Thyroid gland (tissue), 4 donors: ENCODE measurements at places on chromosomes 5 and 9. TPM values are rescaled to one million over a fixed set of nuclear protein-coding genes. Genes with fewer than 3 reads are reported as not detected.

- DNase-seq: no peak
Measured at GRCh38 chr9:20428976-20429375, 193.3 kb downstream of the MLLT3 start.

Gene SPINK13
- total RNA-seq: not detected

Gene PLCXD3
- total RNA-seq: 10.9 TPM

Gene SHC3
- 1.1 TPM for total RNA-seq

Gene RCL1
- 15.6 TPM for total RNA-seq

GRCh38 chr9:18114559-18115475, 359.1 kb upstream of the ADAMTSL1 start:
- no peak for DNase-seq

Gene ZNF462
- 50.4 TPM for total RNA-seq

Gene PLPP6
- 12.4 TPM for total RNA-seq

Gene PRXL2C
- 19.5 TPM for total RNA-seq

GRCh38 chr5:34608859-34609648, 47.1 kb upstream of the RAI14 start:
- no peak for DNase-seq

Gene RNF224
- 0.33 TPM for total RNA-seq

Gene ZNF366
- total RNA-seq: 3.4 TPM

DNA sequence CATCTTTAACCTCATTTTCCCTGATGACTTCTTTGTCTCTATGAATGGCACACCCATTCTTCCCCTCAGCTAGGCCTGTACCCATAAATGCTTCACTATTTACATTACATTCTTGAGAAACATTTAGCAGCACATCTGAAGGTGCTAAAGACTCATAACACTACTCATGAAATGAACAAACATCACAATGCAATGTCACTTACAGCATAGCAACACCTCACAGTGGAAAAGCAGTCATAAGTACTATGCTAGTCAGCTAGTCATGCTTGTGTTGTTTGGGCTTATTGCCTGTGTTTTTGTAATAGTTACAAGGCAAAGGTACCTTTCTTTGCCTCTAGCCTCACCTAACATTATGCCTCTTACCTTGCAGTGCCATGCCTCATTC, 228.9 kb downstream of the KIAA0825 start:
- DNase-seq: no peak

Gene GNA14
- total RNA-seq: 26.3 TPM

Gene CTXN3
- total RNA-seq: not detected

- no peak for DNase-seq
Measured at GRCh38 chr5:77970891-77971290, 194.8 kb upstream of the TBCA start.

DNA sequence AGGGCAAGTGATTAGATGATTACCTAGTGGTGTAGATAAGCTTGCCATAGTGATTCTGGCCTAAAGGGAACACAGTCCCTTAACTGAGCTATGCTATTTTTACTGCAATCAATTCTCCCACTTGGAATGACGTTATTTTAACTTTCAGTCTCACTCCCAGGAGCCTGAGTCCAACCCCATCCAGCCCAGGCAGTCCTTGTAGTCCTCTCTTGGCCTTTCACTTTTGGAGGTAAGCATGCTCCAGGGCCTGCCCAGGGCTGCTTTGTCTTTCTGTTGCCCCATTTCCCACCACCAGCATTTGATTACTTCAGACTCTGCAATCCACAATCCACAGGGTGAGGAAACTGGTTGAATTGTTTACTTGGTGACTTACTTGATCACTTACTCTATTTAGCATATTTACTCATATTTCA, 233.0 kb downstream of the CD180 start:
- DNase-seq: no peak

DNA sequence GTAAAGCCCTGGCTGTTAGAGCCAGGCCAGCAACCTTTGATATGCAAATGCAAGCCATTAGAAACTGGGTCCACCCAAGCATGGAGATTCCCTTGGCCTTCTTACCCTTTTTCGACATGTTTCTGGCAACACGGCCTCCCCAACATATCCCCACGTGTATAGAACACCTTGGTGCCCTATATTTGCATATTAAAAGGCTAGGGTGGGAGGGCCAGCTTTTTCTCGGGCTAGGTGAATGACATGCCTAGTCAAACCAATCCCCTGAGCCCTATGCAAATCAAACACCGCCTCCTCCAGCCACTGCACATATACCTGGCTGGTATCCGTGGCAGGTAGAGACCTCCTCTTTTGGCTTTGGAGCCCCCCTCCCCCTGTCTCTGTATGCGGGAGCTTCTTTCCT, 55.6 kb upstream of the ZFR start:
- DNase-seq: no peak

DNA sequence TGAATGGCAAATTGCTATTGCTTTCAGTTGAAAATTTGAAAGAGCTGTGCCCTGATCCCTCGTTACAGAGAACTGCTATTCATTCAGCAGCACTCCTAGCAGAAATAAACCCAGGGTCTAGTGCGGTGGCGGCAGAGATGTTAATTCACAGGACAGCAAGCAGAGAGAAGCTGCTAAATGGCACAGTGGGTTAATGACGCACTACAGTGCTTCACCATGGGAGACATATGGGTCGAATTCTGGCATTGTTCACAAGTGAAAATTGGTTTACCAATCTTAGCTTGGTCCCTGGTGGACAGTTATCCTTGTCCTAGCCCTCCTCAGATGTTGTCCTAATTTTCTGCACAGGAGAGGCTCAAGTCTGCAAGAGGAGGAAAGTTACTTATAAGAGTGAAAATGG, 807.4 kb downstream of the TLE1 start:
- no peak for DNase-seq

DNA sequence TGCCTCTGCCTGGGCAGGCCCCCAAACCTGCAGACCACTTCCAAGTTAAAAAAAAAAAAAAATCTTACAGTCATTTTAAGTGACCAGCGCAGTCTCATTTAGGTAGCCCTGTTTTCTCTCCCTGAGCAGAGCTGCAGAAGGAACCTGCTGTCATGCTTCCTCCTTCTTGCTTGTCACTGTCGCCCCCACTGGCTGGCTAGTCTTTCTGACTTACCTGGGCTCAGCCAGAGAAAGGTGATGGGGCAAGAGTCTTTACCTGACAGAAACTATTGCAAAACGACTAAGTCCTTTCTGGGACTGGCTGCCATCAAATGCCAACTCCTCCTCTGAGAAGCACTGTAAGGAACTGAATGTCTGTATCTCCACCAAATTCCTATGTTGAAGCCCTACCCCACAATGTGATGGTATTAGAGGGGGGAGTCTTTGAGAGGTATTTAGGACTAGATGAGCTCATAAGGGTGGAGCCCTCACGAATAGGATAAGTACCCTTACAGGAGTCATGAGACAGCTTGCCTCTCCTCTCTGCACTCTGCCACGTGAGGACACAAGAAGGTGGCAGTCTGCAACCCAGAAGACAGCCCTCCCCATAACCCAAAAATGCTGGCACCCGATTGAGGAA, 58.4 kb upstream of the SHC3 start:
- DNase-seq: no peak

DNA sequence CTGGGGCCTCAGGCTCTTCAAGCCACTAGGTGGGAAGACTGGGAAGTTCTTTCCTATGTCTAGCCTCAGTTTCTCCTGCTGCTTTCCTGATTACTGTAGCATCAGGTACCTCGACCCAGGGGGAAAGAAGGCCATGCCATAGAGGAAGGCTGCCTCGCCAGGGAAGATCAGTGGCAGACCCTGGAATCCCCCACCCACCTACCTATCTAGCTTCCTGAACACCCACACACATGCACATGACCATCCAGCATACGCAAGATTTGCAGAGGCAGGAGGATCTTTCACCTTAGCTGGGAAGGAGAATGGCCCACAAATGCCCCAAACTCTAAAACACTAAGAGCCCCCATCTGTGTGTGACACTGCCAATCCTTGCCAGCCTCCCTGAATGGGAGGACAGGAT, 8.0 kb downstream of the NR5A1 start:
- DNase-seq: no peak

Gene ECSCR
- 27.8 TPM for total RNA-seq

Gene HMCN2
- 1.7 TPM for total RNA-seq

GRCh38 chr9:119227422-119227821, 141.8 kb downstream of the BRINP1 start:
- no peak for DNase-seq

GRCh38 chr9:75001719-75002421, 26.2 kb downstream of the CARNMT1 start:
- DNase-seq: no peak

DNA sequence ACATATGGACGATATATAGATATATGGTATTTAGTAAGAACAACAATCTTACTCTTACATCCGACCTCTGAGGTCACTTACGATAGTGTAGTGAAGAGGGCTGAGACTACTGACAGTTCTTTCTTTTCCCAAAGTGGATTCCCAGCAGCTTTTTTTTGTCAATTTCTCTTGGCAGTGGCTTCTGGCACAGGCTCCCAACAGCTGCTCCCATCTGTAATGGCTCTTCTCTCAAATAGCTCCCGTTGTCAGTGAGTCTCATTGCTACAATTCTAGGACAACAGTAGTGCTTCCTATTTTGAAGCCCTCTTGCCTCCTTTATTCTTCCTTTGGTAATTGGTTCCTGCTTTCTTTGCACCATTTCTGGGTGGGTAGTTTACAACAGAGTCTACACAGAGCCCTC, 68.4 kb downstream of the SLC25A46 start:
- no peak for DNase-seq
